GM12865 (cell line): ENCODE measurements at places on chromosomes 4 and X.

GRCh38 chrX:15345976-15346375 is 10.7 kb upstream of the PIGA start:
- no peak for DNase-seq

- no peak for DNase-seq
Measured at GRCh38 chr4:179465131-179465797, 2023.0 kb upstream of the AGA start.

DNA sequence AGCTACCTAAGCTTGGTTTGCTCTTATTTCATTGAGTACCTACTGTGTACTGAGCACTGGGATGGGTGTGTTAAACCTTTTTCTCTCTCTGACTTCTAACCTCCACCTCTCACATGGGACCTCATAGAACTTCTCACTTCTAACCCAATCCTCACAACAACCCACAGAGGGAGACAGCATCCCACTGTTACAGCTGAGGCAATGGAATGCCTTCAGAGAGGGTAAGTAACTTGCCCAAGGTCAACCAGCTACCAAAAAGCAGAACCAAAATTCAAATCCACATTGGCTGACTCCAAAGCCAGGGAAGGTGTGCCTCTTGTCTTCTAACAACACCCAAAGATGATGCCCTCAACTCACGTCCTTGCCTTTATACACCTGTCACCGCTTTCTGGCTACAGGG is 5.4 kb downstream of the SEL1L3 start:
- DNase-seq = no peak

DNA sequence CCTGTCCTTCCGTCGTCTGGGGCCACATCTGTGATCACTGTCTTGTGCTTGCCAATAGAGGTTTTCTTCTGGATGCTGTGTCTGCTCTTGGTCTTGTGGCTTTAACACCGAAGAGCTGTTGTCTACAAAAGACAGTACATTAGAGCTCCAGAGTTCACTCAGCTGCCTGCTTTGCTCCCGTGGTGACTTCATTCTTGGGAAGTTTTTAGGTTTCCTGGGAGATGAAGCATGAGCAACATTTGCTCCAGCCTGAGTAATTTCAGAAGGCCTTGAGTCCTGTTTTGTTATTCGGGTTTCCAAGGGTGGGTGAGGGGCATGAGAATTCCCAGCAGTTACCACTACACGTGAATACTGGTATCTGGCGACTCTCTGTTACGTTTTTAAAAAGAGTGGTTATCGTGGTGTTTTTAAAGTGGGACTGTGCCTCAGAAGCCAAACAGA is 189.2 kb downstream of the SHROOM3 start:
- DNase-seq = no peak

GRCh38 chr4:68338625-68339024 is 11.3 kb downstream of the YTHDC1 start:
- DNase-seq = no peak

DNA sequence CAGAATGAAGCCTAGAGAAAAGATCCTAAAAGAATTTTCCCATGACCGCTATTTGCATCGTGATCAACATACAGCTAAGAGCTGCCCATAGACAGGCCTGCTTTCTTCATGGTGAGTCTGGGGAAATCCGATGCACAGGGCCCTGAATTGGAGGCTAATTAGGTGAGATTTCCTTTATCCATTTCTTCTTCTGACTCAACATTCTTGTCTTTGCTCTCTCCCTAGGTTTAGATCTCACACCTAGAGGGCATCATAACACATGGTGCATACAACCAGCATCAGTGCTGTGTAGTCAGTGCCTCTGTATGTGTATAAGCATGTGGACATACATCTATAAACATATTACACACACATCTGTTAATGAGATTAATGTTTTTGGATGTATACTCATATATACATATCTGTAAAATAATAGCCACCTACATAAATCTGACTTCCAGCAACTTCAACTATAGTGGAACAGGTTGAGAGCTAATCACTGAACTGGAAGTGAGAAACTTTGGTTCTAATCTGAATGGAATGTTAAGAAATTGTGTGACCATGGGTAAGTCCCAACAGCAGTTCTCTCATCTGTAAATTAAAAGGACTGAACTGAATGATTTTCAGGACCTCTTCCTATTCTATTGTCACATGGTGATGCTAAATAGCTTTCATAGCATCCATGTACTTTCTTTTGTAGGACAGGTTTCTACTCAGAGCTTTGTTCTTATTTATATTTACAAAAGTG is 17.5 kb downstream of the GATB start:
- DNase-seq = peak; percentile 34

GRCh38 chr4:20297783-20298182 is 46.1 kb downstream of the SLIT2 start:
- no peak for DNase-seq

- DNase-seq = no peak
Measured at GRCh38 chr4:136867465-136867864, 664.8 kb downstream of the PCDH18 start.

DNA sequence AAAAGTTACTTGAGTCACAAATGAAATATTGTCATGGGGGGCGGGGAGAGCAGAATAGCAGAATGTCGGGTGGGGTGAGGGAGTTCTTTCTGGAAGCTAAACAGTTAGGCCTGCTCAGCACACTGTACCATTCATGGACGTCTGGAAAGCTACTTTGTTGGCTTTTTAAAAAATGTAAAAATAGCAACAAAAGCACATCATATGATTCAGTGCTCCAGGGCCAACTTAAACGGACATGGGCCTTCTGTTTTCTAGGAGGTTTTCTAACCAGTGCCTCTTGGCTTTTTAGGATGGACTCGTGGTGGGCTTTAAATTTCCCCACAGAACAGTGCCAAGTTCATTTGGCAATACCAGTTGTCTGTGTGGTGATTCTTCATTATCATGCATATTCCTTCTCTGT is 57.4 kb upstream of the CLCN4 start:
- DNase-seq = no peak

- DNase-seq = no peak
Measured at GRCh38 chr4:66235876-66236275, 565.6 kb upstream of the EPHA5 start.

GRCh38 chr4:148445071-148445859 is 3.1 kb upstream of the NR3C2 start:
- peak; percentile 45 for DNase-seq

GRCh38 chr4:37769391-37769989 is 57.0 kb upstream of the PGM2 start:
- no peak for DNase-seq

- no peak for DNase-seq
Measured at GRCh38 chrX:10617999-10618351, 2.4 kb downstream of the MID1 start.

DNA sequence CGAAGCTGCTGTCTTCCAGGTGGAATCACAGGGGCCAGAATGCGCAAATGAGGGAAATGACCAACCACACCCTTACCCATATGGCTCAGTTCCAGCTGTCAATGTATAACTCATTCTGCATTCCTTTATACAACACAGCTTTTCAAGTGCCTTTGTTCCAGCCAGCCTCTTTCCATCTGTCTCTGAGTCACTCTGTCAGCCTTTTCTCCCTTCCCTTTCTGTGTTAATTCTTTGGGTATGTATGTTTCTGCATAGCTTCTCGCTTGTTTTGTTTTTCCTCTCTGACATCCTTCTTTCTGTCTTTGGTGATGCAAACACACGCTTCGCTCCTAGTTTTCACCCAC is 54.5 kb downstream of the RS1 start:
- no peak for DNase-seq

DNA sequence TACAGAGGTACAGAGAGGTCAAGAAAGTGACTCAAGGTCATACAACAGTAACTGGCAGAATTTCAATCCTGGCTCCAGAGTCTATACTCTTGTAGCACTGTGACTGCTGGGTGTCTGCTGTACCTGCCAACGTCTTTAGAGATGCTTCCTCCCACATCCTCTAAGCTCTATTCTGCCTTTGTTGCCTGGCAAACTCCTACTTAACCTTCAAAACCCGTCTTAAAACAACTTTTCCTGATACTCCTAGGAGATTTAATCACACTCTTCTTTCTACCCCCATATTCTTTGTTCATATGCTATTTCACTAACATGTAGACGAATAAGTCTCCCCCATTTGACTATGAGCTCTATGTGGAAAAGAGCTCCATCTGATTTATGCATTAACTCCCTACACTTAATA is 16.8 kb downstream of the APBB2 start:
- no peak for DNase-seq

DNA sequence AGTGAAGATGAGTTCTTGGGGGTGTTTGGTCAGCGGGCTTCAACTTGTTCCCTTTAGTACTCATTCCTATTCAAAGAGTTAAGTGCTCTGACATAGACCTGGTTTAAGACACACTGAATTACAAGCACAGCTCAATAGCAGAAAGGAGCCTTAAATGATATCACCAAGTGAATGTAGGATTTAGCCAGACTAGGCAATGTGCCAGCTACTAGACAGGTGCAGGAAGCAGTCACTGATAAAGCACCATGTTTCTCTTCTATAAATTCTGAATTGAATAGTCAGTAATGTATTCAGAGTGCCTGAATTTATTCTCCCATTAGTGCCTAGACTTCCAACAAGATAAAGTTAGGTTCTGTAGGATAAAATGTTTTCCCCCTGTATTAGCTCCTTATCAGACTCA is 63.6 kb downstream of the ASB9 start:
- DNase-seq = no peak

GRCh38 chr4:31051151-31051550 is 331.0 kb downstream of the PCDH7 start:
- no peak for DNase-seq

GRCh38 chrX:42776195-42776594 is 1.8 kb downstream of the PPP1R2C start:
- DNase-seq = peak; percentile 45

- DNase-seq = no peak
Measured at GRCh38 chr4:17030543-17030942, 132.1 kb upstream of the LDB2 start.

DNA sequence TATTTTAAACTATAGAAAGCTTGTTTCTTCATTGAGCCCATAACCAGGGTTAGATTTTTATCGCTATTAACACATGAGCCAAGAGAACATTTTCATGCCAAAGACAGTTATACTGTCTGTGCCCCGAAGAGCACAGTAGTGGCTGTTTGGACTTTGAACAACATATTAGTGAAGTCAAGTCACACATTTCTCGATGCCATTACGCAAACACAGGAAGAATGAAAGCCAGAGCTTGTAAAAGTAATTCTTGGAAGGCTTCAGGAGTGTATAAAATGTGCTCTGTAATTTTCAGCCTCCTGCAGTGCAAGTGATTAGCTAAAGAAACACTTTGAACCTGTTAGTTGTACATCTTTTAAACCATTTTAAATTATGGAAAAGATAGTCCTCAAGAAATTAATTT is 590.7 kb upstream of the PITX2 start:
- DNase-seq = no peak

DNA sequence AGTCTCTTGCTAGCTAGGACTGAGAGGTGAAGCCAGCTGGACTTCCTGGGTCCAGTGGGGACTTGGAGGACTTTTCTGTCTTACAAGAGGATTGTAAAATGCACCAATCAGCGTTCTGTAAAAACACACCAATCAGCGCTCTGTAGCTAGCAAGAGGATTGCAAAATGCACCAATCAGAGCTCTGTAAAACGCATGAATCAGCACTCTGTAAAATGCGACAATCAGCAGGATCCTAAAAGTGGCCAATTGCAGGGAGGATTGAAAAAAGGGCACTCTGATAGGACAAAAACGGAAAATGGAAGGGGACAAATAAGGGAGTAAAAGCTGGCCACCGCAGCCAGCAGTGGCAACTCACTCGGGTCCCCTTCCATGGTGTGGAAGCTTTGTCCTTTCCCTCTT is 65.6 kb upstream of the DUSP21 start:
- DNase-seq = no peak

DNA sequence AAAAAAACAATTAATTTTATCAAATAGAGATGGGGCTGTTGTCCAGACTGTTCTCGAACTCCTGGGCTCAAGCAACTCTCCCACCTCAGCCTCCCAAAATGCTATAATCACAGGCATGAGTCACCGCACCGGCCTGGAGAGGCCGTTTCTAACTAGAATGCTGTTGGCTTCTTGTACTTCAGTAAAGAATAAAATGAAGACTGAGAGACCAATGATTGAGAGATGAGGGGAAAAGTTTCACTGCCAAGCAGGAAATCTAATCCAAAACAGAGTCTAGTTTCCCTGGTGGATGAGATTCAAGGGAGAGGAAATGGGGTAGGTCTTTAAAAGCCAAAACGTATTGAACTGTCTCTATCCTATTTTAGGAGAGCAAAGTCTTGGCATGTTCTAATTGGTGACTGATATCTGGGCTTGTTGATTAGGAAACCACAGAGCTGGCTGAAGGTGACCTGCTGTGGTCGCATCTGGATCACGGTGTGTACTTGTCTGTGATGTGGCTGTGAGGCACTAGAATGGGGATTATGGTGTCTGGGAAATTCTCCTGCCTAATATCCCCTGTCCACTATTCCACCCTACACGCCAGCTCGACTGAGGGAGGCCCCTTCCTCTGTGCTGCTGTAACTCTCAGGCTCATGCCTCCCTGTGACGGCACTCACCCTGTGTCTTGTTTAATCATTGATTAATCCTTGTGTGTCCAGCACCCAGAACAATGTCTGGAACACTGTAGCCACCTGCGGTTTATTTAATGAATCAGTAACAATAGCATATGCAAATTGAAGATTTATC is 15.0 kb upstream of the TRIM2 start:
- no peak for DNase-seq

DNA sequence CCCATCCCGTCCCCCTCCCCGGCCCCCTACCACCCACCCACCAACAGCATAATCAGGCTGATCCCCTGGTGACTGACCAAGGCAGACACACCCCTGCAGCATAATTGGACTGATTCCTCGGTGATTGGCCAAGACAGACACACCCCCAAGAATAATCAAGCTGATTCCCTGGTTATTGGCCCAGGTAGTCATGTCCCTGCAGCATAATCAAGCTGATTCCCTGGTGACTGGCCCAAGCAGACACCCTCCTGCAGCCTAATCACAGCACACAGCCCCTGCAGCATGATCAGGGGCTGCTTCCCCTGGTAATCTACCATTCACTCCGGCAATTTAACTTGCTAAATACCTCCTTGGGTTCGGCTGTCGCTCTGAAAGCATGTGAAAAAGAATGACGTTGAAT is 47.5 kb upstream of the STS start:
- no peak for DNase-seq

DNA sequence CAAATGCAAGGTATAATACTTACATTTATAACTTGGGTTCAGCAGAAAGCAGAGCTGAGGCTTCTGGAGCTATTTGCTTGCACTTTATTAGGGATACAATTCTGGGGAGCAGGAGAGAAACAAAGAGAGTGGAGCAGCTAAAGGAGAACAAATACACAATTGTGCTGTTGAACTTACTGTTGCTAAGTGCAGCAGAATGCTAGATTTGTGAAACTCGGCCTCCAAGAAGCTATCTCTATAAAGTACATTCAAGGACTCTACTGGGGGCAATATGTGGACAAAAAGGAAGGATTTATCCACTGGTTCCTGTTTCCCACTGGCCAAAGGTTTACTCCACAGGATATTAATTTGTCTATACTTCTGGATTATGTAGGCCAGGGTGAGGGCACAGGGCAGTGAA is 86.8 kb downstream of the PPP1R2C start:
- DNase-seq = no peak

- DNase-seq = peak; percentile 1
Measured at GRCh38 chr4:96170198-96170597, 330.3 kb downstream of the PDHA2 start.
